ENCODE measurements at places on chromosomes 2 and 18.

DNA sequence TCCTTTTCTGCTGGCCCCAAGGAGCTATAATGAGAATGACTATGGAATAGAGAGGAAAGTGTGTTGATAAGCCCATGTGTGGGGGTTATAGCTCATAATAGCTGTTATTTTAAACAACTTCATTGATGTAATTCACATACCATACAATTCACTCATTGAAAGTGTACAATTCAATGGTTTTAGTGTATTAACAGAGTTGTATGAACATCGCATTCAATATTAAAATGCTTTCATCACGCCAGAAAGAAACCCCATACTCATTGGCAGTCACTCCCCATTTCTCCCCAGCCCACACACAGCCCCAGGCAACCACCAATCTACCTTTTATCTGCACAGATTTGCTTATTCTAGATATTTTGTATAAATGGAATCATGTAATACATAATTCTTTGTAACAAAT lies 139.6 kb upstream of the CYP1B1 start:
- no peak for DNase-seq

GRCh38 chr2:27182346-27182745 lies 29.5 kb upstream of the ATRAID start:
- DNase-seq: no peak

DNA sequence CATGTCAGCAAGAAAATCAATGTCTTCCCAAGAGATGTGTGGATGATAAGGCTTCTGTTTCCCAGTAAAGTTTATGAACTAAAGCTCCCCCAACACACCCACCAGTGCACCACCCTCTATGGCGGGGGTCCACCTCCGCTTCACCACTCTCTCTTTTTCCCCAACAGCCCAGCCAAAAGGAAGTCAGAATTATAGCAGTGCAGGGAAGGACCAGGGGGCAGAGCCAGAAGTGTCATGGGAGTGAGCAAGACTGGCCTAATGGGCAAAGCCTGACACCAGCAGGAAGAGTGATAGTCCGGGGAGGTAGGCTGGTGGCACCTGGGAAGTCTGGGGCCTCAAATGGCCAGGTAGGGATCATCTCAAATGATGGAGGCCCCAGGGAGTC lies 167.7 kb downstream of the ZFP36L2 start:
- no peak for DNase-seq

DNA sequence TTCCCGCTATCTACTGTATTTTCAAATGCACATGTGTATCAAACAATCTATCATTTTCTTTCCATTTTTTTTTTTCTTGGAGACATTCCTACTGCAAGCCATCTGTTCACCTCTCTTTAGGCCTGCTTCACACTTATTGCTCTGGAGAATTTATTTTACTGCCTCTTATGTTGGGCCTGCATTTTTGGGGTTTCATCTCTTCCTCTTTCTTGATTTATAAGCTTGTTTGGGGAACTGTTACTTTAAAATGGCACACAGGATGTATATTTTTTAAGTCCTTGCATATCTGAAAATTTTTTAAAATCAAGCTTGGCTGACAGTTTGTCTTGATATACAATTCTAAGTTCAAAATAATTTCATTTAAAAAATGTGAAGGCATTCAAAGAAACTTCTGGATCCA lies 3.5 kb upstream of the RAB27B start:
- no peak for DNase-seq

DNA sequence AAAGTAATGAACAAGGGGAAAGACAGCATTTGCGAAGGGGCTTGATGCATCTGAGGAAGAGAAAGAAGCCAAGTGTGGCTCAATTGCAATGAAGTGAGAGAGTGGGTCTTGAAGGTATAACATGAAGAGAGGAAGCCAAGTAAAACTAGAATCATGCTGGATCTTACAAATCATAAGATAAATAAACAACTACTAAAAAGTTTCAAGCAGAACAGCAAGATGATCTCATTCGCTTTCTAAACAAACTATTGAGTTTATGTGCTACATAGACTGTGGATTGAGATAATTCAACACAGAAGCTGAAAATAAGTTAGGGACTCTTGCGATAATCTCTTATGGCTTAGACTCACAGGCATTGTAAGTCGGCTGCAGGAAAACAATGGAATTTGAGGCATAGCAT lies 1310.5 kb upstream of the NRXN1 start:
- DNase-seq: no peak

DNA sequence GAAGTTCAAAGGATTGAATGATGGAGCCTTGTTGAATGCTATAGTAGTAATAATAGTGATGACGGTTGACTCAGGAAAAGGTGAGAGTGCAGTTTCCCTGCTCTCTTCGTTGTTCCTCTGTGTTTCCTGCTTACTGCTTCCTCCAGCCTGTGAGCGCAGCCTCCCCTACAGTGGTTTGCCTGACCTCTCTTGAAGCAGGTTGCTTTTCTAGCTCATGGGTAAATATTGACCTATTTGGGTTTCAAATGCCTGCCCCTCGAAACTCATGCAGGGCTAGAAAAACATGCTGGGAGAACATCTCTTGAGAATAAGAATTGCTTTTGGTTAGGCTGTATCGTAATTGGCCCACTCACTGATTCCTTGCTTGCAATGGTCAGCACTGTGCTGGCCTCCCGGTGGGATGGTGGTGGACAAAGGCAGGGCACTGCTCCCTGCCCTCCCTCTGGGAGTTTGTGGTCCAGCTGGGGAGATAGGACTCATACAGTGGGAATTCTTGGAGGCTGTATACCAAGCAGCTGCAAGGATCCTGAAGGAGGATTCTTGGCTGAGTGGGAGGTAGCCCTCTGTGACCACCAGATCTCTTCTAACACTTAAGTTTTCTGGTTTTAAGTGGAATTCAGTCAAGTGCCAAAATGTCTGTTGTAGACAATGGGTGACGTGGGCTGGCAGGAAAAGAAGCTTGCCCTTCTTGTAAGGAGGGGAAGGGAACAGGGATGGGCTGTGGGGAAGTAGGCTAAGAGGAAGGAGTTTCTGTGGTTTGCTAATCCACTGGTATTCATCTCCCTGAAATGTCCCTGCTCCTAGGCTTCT lies 5.4 kb upstream of the RNF181 start:
- peak; percentile 85 for DNase-seq

- DNase-seq: peak; percentile 16
Observed at GRCh38 chr2:235669269-235669831, 175.5 kb downstream of the AGAP1 start.

- peak; percentile 54 for DNase-seq
Observed at GRCh38 chr2:42102591-42103450, 55.0 kb downstream of the PKDCC start.

DNA sequence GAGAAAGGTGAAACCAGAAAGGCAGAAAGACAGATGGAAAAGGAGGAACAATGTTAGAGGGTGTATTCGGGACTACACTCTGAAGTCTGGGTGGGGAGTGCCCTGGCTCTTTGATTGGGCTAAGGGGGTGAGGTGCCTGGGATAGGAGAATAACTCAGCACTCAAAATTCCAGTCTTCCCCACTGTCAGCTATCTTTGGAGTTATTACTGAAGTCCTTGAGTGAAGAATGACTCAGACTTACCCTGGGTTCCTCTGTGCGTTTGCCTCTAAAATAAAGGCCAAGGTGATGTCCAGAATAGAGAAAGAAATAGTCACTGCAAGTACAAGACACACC lies 151.8 kb upstream of the SERPINE2 start:
- no peak for DNase-seq

GRCh38 chr2:106638043-106638442 lies 150.9 kb downstream of the CD8B2 start:
- peak; percentile 5 for DNase-seq

GRCh38 chr2:47072728-47073191 lies 82.3 kb downstream of the STPG4 start:
- DNase-seq: peak; percentile 97

- DNase-seq: no peak
Observed at GRCh38 chr2:48829036-48829435, 73.5 kb upstream of the LHCGR start.

GRCh38 chr18:40431071-40431985 lies 1523.7 kb upstream of the PIK3C3 start:
- DNase-seq: no peak

DNA sequence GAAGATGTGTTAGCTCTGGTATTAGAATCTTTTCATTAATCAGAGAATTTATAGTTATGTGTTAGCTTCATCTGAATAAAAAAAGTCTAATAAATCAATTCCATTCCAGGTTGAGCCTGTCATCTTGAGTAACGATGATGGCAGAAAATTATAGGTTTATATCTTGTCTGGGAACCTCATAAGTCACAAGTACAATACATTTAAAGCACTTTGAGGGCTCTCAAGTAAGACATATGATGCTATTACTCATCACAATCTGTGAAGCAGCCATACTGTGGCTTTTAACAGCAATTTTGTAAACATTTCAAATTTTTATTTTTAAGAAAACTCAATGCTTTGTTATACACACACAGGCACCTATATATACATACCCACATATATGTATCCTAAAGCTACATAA lies 484.1 kb upstream of the VRK2 start:
- no peak for DNase-seq

GRCh38 chr2:209208211-209208610 lies 215.6 kb upstream of the MAP2 start:
- DNase-seq: peak; percentile 80

DNA sequence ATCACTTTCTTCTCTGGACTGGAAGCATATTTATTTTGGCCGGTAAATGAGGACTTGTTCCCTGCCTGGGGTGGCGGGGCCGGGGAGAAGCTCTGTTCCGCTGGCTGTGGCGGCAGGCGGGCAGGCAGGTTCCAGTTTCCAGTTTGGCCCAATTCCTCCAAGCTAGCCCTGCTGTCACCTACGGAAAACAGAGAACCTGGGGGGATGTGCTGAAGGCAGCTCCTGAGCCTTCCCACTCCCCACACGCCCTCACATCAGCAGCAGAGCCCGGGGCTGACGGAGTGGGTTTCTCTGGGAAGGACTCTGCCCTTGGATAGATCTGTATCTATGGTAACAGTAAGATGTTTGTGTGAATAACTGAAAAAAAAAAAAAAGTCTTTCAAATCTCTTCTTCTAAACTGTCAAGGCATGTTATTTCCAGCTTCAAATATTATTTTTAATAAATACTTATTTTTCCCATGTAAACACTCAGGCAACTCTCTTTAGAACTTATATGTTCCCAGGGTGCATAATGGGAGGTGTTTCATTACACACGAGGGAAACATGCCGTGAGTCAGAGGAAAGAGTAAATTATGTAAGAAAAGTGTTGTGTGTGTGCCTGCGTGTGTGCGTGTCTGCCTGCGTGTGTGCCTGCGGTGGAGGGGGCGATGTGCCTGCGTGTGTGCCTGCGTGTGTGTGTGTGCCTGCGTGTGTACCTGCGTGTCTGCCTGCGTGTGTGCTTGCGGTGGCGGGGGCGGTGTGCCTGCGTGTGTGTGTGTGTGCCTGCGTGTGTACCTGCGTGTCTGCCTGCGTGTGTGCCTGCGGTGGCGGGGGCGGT lies 116.1 kb upstream of the ZNF516 start:
- DNase-seq: no peak

DNA sequence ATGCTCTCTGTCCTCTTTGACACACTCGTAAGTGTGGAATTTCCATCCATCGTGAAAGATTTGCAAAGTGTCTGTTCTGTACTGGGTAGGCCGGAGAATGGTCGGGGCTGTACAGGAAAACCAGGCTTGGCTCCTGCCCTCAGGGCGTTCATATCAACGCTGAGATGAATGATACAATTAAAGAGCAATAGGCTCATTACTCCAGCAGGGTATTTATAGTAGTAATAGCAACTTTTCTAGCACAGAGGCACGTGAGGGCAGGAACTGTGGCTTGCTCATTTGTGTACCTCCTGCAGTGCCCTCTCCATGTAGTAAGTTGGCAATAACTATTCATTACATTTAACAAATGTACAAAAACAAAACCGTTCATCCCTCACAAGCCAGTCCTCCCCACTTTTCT lies 5.3 kb upstream of the NCK2 start:
- no peak for DNase-seq

- no peak for DNase-seq
Observed at GRCh38 chr18:44062345-44062744, 618.3 kb upstream of the SETBP1 start.

- peak; percentile 56 for DNase-seq
Observed at GRCh38 chr2:237533668-237534161, 32.7 kb upstream of the PRLH start.

- no peak for DNase-seq
Observed at GRCh38 chr2:8622199-8622911, 59.5 kb upstream of the ID2 start.

- DNase-seq: no peak
Observed at GRCh38 chr2:61425605-61426155, 45.2 kb downstream of the USP34 start.

- DNase-seq: peak; percentile 11
Observed at GRCh38 chr2:145228506-145228905, 708.6 kb upstream of the ZEB2 start.

GRCh38 chr2:117359266-117359914 lies 455.1 kb upstream of the DDX18 start:
- DNase-seq: no peak

DNA sequence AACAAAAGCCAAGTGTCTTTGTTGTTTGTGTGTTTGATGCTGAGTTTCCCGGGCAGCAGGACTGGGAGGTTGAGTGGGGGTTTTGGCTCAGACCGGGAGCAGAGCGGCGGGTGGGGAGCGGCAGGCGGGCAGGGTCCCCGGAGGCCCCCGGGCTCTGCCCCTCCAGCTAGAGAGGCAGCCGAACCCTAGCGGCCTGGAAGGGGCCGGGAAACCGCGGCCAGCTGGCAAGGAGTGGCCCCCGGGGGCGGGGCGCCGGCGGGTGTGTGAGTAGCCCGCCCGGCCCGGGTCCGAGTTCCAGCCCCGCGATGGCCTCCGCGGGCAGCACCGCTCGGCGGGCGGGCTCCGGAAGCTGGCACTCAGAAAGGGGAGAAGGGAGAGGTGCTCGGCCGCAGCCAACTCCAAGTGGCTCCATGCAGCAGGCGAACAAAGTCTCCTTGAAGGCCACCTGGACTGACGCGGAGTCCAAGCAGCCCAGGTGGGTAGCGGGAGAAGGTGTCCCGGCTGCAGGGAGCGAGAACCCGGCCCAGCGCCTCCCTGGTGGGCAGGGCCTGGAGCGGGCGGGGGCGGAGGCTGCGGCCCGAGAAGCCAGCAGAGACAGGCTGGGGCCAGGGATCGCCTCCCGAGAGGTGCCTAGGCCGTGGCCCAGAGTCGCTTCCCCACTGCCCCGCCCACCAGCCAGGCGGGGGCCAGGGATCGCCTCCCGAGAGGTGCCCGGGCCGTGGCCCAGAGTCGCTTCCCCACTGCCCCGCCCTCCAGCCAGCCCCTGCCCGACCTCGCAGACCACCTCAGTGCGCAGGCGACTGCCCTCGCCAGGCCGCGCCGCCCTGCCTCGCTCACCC lies at the start of gene ANKRD53:
ANKRD53 (plus strand) TSS at position 290 of the 839 bp plus-strand sequence; CDS start at position 306, 16 bp downstream.
- peak; percentile 54 for DNase-seq

DNA sequence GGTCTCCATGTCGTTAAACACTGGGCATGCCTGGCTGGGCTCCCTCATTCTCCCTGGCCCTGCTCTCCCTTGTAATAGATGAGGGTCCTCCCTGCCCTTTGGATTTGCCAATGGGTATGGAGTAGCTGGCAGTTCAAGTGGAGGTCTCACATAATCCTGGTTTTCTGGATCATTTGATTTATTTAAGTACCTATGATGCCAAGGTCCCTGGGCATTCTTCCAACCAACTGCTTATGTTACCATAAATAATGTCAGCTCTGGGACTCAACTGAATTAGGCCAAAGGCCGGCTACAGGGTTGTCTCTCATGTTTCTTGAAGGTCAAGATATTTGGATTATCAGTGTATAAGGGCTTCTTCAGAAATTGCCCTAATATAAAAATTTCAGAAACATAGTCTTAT lies 104.9 kb upstream of the LYPD6 start:
- no peak for DNase-seq

All from suppressor macrophage (primary cell).